ENCODE measurements at places on chromosomes 1 and 21.

DNA sequence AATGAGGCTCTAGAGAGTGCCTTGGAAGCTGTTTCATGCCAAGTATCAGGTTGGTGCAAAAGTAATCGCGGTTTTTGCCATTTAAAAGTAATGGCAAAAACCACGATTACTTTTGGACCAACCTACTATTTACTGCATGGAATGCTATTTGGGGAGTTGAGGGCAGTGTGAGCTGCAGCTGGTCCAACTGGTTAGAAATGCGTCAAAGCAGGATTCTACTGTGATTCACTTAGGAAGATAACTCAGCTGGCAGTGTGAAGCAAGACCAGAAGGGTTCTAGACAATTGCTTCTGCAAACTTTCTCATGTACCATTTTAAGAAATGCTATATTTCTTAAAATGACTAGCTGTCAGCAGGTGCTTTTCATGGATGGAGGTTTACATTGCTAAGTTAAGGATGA is 21.2 kb upstream of the PLA2G2C start:
- DNase-seq = no peak

- no peak for DNase-seq
These were observed 158.1 kb downstream of the ST6GALNAC3 start for GRCh38 chr1:76232666-76233065.

DNA sequence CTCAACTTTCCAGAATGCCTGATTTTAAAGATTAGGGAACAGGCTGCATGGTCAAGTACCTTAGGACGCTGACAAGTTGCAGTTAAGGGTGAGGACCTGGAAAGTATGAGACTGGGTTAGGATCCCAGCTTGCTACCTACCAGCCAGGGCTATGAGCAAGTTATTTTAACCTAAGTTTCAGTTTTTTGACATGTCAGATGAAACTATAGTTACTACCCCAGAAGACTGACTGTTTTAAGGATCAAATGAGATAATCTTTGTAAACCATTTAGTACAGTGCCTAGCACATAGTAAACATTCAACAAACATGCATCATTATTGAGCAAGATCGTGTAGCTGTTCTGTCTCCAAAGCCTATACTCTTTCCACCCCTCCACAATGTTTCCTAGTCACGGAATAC is 14.4 kb downstream of the THEMIS2 start:
- DNase-seq = no peak

DNA sequence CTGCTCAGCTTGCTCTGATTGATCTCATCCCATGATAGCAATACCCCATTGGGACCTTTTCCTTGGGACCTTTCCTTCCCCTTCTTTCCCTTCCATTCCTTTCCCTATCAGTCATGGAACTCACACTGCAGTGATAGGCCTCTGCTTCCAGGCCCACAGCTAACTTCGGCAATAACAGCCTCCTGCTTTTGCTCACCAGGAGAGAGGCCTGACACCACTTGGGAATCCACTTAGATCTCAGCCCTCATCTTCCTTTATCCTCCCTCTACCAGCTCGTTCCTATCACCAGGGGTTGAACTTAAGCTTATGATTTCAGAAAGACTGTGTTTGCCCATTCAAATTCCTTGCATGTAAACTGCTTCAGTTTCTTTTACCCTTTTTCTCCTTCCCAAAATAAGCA is 11.0 kb upstream of the TIPRL start:
- DNase-seq = no peak

- DNase-seq = no peak
These were observed 19.1 kb downstream of the DIP2A start for GRCh38 chr21:46477765-46478164.

- DNase-seq = no peak
These were observed 137.6 kb downstream of the ZZZ3 start for GRCh38 chr1:77544845-77545244.

GRCh38 chr1:24091971-24092482 is 19.9 kb downstream of the MYOM3 start:
- DNase-seq = no peak

- DNase-seq = no peak
These were observed 894.0 kb downstream of the KCNT2 start for GRCh38 chr1:195714248-195714647.

- no peak for DNase-seq
These were observed 8.8 kb upstream of the CTBS start for GRCh38 chr1:84582802-84583587.

- peak; percentile 6 for DNase-seq
These were observed 50.4 kb upstream of the RIPK4 start for GRCh38 chr21:41817228-41817627.

- no peak for DNase-seq
These were observed 22.0 kb upstream of the KCTD3 start for GRCh38 chr1:215545096-215545495.

- no peak for DNase-seq
These were observed 185.2 kb downstream of the VPS13D start for GRCh38 chr1:12415038-12415466.

DNA sequence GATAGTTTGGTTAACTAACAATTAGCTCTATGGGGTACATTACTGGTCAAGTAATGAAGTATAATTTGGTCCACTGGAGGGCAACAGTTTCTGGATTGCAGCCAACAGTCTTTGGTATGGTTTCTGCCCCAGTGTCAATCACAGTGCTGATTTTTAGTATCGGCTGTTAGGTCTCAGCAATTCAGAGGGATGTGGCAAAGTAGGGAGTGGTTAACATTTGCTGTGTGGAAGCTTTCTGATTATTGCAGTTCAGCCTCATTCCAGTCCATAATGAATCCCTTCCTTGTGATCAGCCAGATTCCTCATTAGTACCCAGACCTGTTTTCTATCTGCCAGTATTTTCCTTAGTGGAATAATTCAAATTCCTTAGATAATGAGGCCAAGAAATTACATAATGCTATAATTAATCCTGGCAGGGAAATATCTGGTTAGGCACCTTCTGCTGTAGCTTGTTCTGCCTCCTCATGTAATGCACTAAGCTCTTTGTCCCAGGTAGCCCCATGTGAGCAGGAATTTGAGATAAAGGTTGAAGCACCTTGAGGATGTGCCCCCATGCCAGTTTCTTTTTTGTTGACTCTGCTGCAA is 14.0 kb downstream of the F3 start:
- no peak for DNase-seq

DNA sequence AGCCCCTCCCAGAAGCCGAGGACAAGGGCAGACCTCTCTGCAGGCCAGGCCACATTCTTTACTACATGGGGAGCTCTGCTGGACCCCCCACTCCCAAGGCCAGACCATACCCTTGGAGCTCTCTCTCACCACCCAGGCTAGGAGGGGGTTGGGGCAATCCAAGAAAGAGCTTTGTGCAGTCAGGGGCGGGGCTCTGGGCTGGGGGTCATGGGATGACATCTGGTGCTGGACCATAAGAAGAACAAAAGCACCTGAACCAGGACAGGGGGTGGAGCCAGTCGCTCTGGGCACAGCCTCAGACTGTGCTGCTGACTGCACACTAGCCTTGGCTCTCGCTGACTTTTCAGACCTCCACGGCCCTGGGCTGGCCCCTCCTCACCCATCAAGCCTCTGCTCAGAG is 23.1 kb upstream of the AJAP1 start:
- DNase-seq = no peak

DNA sequence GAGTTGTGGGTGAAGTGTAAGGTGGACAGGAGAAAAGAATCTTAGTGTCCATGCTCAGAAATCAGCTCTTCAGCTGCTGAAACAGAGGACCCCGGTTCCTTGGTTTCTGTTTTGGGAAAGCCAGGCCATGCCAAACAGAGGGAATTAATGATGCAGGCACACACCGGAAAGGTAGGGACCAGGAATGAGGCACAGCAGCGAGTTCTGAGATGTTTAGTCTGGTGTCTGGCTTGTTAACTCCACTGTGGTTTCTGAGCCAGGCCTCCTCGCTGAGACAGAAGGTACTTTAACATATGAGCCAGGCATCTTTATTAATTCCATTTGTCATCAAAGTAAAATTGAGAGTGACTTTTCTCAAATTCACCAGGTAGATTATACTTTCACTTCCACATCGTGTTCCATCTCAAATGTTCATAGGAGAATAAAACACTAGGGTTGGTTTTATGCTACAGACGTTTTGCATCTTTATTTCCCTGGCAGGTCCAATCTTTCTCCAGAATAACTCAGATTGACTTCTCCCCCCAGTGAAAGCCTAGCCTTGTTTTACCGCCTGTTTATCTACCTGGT is 23.5 kb downstream of the LRRC8D start:
- no peak for DNase-seq

DNA sequence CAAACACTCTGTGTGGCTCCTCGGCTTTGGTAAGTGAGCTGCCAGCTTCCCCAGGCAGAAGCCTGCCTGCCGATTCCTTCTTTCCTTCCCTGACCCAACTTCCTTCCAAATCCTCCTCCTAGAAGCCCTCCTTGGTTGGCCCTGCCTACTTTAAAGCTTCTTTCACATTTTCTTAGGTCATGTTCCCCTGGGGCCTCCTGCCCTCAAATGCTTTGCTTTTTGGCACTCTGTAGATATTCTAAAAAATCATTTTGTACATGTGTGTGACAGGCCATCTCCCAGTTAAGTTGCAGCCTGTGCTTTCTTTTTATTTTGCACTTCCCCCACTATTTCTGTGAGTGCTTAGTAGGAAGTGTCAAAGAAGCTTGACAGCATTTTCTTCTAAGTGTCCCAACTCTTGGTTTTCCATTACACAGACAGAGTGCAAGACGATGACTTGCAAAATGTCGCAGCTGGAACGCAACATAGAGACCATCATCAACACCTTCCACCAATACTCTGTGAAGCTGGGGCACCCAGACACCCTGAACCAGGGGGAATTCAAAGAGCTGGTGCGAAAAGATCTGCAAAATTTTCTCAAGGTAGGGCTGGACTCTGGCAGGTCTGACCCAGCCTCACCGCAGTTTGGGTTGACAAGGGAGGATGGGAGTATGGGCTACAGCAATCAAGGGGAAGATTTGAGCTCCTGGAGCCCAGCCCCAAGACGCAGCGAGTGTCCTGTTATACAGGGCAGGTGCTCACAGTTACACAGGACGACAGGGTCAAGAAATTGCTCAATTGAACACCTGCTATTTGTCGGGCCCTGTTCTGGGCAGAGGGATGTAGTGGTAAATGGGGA is at the start of gene S100A9:
S100A9 (plus strand) TSS at position 2 of the 838 bp plus-strand sequence; CDS start at position 432, 430 bp downstream.
- peak; percentile 83 for DNase-seq

DNA sequence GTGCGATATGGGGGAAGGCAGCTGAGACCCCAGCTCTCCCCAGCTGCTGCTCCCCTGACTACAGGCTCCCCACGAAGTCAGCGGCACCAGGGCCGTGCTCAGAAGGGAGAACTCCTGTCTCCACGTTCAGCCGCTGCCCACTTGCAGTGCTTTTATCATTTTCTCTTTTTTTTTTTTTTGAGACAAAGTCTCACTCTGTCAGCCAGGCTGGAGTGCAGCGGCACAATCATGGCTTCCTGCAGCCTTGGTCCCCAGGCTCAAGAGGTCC is 933 bp upstream of the FTCD start:
- no peak for DNase-seq

DNA sequence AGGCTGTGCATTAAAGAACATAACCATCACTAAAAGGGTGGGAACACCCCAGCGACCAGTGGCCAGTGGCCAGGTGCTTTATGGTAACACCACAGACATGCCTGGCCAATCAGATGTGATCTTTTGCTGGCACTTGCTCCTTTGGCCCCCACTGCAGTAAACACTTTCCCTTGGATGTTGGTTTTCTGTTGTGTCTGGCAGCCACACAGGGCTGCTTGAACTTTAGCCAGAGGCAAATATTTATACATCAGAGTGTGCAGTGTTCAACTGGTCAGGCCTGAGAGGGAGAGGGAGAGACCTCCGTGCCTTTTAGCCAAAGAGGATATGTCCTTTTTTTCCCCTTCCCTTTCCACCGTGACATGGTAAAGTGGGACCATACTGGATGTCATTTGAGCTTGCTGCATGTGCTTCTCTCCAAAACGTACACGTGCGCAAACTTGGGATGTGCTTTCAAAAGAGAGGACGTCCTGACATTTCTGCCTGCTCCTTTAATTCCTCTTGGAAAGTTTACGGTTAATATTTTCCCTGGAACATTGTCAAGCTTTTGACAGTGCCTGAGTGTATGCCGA is 101.2 kb downstream of the NFIA start:
- no peak for DNase-seq

GRCh38 chr1:70265946-70266345 is 44.8 kb downstream of the SRSF11 start:
- DNase-seq = no peak

GRCh38 chr1:197675583-197676208 is 99.6 kb downstream of the DENND1B start:
- peak; percentile 74 for DNase-seq

DNA sequence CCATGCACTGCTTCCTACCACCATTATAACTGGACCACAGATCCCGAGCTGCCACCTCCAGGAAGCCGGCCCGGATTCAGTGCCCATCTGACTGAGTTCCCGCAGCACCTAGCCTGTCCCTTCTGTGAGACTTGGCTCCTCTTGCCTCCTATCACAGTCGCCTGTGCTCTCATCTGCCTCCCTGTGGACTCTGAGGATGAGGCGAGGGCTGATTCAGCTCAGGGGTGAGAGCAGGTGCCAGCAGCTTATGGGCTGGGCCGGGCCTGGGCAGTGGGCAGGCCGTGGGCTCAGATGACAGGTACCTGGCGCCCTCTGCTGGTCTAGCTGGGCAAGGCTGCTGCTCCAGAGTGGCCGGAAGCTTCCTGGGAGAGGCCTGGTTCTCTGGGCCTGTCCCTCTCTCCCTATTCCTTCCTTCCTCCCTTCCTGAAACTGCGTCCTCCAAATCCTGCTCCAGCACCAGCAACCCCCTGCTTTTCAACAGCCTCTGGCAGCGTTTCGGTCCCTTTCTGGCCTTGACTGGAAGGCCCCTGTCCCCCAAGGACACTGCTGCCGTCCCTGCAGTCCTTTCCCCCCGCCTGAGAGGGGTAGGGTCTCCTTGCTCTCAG is 17.3 kb upstream of the PCSK9 start:
- no peak for DNase-seq

- DNase-seq = no peak
These were observed 167.2 kb upstream of the ATP1B1 start for GRCh38 chr1:168939110-168939946.

DNA sequence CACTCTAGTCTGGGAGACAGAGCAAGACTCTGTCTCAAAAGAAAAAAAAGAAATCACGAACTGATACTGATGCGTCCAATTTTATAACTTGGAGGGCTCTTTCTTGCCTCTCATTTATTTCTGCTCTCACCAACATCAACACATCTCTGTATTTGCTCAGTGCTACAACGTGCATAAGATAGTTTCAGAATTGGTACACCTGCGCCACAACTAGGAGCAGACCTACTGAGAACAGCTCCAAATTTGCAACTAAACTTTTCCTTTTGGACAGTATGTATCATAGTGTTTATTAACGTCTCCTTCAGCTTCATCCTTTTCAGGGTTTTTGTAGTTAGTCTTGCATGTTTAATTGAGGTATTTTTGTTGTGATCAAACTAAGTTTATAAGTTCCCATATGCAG is 27.7 kb downstream of the TRAPPC10 start:
- no peak for DNase-seq

- DNase-seq = no peak
These were observed 253.3 kb downstream of the KAZN start for GRCh38 chr1:14851760-14852159.

DNA sequence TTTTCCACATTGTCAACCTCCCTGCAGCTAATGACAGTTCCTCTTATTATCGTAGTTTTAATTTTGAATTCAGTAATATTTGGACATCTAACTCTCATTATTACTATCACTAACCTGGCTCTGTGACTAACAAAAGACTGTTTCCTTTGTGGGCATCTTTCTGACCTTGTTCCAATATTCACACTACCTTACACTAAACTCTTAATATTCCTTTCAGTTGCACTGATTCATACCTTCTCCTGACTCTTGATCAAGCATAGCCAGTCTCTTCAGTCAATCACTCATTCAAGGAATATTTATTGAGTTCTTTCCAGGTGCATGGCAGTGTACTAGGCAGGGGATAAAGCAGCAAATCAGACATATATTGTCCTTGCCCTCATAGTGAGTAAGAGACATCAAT is 7.8 kb upstream of the CTNNBIP1 start:
- no peak for DNase-seq

- DNase-seq = no peak
These were observed 57.4 kb downstream of the COL6A1 start for GRCh38 chr21:46038871-46039397.

Measured in GF-D8 (cell line).